Activated naive CD8-positive, alpha-beta T cell treated with anti-CD3 and anti-CD28 coated beads, Interleukin-2, amount 10 ng/mL, durations not matched to agents 7 days and 5 days (primary cell): ENCODE measurements at places on chromosomes 5 and 9. TPM values are rescaled to one million over a fixed set of nuclear protein-coding genes. Genes with fewer than 3 reads are reported as not detected.

The HRH2 gene
- 29.0 TPM for total RNA-seq

The ABLIM3 gene
- not detected for total RNA-seq

The C9orf50 gene
- not detected for total RNA-seq

The PCDHA3 gene
- not detected for total RNA-seq

The FOXI1 gene
- total RNA-seq = not detected

The MGAT1 gene
- total RNA-seq = 186 TPM

The SHC3 gene
- total RNA-seq = not detected

DNA sequence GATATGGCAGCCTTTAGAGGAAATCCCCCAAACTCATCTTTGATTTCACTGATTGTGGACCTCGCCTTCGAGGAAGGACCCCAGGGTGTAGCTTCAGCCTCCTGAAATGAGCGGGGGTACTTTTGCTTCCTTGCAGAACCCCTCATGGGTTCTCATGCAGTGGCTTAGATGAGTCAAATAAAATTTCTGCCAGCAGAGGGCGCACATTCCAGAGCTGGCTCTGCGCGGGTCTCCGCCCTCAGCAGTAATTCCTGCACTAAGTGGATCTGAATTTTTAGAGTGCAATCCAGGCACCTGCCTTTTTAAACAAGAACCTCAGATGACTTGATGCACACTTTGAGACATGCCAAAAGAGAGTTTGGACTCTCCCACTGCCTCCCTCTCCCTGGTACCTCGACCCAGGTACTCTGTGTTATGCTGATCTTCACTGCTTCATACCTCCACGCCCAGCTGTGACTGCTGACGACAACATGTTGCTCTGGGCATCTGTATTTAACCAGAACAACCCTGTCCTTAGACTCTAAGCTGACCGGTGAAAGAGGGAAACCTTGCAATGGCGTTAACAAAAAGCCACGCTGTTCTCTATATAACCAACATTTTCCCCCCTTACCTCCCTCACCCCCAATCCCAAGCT, 7.3 kb downstream of the EGFLAM start:
- peak; percentile 44 for DNase-seq

- no peak for DNase-seq
Observed at GRCh38 chr9:37025071-37025822, 8.8 kb downstream of the PAX5 start.

GRCh38 chr9:72165326-72165725, 16.1 kb downstream of the GDA start:
- no peak for DNase-seq

DNA sequence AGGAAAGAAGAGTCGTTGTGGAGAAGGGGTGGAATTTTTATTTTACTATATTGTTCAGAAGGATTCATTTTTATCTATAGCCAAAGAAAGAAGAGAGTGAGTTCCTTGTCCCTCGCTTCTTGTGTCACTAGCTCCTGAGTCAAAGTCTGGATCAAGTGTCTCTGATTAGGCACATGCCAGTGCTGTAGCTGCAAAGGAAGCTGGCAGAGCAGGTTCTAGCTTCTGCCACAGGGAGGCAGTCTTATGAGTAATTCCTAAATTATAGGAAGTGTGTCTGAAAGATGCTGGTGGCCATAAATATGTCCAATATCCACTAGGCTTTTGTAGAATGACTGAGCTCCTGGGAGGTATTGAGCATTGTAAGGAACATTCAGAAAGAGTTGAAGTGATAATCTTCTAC, 84.7 kb downstream of the DOCK2 start:
- DNase-seq = no peak

DNA sequence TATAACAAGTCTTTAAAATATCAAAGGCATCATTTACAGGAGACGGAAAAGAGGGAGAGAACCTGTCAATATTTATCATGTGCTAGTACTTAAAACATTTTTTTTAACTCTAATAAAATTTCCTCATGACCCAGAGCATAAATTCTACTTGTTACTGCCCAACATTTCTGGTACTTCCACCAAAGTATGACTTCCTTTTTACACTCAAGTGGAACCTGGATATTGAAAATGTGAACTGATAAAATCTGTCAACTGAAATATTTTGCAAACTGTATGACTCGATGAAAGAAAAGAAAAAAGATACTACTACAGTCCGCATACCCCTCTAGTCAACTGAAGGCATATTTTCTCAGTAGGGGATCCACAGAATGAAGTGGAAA, 37.1 kb downstream of the FAM13B start:
- DNase-seq = no peak

DNA sequence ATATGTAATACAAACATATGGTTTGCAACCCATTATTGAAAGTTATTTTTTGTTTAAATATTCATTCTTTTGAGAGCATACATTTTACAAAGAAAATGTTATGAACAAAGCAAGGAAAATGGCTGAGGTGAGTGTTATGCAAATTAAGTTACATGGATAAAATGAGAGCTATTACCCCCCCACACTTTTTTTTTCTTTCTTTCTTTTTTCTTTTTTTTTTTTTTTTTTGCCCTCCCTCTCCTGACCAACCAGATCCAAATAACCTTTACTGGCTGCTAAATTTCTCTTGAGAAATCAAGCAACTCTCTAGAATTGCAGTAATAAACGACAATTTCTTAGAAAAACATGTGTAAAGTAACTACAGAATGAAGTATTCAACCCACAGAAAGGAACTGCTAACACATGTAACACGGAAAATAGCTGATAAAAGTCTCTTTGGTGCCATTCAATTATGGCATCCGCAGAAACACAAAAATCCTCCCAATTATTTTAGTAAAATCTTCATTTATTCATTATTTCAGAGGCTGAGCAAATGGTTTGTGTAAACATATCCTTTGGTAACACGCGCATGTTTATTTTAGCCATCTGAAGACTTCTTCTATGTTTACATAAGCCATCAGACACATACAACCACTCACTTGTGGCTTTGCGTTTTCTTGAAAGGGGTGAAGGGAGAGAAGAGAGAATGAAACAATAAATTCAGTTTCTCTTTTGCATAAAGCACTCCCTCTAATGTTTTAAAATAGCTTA, 216.1 kb downstream of the NFIB start:
- no peak for DNase-seq

- no peak for DNase-seq
Observed at GRCh38 chr9:5628183-5628529, 751 bp upstream of the RIC1 start.

GRCh38 chr9:36780186-36780585, 207.5 kb downstream of the MELK start:
- no peak for DNase-seq

DNA sequence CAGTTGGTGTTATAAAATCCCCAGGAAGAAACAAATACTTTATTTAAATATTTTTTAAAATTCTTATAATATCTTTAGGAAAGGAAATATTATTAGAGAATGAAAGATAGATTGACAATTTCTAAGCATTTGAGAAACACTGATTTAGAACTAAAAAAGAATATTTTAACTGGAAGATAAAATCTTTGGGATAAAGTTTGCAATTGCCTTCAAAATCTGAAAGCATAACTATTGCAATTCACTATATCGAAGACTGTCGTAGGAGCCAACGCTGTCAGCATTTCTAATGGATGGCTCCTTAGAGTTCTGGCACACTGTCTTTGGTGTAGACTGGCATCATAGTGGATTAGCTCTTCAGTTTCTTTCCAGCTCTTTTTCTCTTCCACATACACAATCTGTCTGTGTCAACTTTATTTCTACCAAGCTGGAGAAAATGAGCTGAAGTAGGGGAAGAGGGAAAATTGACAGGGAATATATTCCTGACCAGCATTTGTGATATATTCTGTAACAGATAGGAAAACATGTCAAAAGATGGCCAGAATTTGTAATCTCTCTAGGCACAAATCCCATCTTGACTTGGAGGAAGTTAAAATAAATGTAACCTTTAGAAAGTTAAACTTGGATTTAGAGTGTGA, 1561.4 kb downstream of the MAT2B start:
- no peak for DNase-seq

DNA sequence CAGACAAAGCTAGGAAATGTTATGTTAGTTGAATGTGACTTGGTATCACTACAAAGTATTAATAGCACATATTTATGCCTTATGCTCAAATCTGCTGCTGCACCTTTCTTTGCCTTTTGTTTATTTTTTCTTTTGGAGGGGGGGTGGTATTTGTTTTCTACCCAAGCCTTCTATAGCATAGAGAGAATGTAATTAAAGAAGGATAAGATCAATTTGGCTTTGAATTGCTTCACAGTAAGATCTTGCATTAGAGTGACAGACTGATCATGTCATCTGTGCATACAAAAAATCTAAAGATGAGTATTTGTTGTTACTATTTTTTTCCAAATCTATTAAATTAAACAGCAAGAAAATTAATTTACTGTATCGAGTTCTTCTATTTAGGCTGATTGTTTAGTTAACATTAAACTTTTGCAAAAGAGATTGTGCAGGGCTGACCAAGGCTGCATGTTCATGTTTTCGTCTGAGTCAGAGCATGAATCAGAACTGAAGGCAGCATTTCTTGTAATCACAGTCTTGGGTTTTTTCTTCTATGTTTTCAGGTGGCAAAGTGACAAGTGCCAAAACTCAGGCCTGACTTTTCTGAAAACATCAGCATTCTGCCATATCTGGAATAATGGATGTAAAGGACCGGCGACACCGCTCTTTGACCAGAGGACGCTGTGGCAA, 1007.1 kb upstream of the WWC1 start:
- DNase-seq = no peak

DNA sequence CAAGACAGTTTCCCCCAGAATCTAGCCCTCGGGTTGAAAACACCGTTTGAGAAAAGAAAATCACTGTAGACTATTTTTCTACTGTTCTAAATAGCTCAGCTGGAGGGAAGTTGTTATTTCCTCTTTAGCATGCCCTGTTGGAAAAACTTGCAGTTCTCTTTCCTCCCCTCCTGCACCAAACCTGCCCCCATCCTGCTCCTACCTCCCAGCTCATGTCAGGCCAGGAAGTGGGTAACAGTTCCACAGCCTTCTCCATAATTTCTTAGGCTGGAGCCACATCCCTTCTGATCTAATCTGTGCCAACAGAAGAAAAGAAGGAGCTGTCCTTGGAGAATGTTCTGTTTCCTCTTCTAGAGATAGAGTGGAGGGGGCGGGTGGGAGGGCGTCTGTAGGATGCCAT, 437.7 kb downstream of the SPOCK1 start:
- no peak for DNase-seq

DNA sequence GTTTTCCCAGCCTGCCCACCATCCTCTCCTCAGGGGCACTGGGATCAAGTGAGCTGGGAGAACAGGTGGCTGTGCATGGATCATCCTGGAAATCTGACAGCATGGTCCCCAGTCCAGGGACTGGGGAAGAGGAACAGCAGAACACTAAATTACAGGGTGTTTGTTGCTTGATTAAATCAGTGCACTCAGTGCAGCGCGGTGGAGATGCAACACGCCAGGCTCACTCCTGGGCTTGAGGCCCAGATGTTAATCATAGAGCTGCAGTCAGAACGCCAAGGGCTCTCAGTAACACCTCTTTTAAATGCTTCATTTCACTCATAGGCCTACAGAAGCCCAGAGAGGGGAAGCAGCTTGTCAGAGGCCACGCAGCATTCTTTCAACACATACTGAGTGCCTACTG, 14.2 kb upstream of the LARP1 start:
- DNase-seq = no peak

GRCh38 chr5:114053372-114053771, 308.5 kb upstream of the KCNN2 start:
- DNase-seq = no peak

DNA sequence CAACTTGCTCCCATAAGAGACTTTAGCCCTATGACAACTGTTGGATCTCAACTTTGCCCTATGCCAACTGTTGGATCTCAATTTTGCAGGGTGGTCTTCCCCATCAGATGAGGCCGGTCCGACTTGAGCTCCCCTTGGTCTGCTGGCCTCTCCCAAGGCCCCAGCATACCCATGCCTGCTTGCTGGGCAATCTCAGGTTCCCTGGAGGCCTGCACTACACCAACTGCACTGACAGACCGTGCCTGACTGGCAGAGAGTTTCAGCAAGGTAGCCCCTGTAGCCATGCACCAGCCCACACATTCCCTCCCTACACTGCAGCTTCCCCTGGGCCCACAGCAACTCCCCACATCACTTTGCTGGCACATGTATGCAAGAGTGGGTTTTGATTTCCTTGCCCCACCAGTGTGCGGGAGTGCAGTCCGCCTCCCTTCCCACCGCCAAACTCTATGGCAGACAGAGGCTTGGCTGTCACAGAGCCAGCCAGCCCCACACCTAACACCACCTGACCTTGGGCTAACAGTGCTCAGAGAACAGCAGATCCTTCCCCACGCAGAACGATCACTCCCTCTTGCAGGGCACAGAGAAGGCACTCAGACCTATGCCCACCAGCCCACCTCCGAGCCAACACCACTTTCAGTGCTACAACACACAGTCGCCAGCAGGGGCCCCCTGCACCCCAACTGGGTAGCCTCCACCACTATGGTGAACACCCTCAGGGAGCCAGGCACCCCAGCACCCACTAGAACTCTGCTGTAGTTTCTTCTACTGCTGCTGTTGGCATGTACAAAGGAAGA, 279.9 kb upstream of the COX7C start:
- DNase-seq = no peak

GRCh38 chr5:120320626-120321025, 143.5 kb upstream of the PRR16 start:
- DNase-seq = no peak

DNA sequence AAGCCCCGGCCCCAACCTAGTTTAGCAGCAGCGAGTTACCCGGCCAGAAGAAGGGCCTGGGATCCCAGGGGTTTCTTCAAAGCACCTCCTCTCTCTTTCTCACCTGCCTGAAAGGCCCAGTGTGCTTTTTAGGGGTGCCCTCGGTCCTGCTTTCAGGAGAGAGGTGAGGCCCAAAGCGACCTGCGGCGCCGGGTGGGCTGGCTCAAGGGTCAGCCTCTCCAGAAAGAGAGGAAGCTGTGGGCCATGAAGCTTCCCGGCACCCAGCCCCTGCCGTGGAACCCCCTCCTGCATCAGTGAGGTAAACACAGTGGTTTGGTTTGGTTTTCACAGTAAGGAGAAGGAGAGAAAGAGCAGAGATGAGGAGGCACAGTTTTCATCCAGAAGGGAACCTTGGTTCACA, 4.3 kb downstream of the FOXB2 start:
- DNase-seq = no peak

- peak; percentile 48 for DNase-seq
Observed at GRCh38 chr5:153964880-153965645, 73.6 kb downstream of the FAM114A2 start.

- DNase-seq = no peak
Observed at GRCh38 chr5:15441433-15442192, 58.4 kb upstream of the FBXL7 start.

DNA sequence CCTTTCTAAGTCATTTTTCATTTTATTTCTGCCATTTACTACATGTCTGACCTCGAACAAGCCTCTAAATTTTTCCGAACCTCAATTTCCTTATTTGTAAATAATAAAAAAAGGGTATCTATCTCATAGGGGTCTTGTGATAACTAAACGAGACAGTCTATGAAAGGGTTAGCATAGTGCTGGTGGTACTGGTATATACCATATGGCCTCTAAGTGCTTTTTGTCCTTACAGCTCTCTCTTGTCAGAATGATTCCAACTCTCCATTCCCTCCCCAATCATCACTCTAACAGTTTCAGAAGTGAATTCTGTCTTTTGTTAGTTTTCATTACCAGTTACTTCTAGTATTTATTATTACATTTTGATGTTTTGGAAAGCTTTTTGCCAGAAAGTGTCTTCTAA, 85.5 kb upstream of the ACTBL2 start:
- DNase-seq = no peak
